Activated CD4-positive, alpha-beta T cell treated with anti-CD3 and anti-CD28 coated beads, Interleukin-2, amount 50 U/mL, for 16 hours (primary cell): ENCODE measurements at places on chromosomes 11 and 22.

DNA sequence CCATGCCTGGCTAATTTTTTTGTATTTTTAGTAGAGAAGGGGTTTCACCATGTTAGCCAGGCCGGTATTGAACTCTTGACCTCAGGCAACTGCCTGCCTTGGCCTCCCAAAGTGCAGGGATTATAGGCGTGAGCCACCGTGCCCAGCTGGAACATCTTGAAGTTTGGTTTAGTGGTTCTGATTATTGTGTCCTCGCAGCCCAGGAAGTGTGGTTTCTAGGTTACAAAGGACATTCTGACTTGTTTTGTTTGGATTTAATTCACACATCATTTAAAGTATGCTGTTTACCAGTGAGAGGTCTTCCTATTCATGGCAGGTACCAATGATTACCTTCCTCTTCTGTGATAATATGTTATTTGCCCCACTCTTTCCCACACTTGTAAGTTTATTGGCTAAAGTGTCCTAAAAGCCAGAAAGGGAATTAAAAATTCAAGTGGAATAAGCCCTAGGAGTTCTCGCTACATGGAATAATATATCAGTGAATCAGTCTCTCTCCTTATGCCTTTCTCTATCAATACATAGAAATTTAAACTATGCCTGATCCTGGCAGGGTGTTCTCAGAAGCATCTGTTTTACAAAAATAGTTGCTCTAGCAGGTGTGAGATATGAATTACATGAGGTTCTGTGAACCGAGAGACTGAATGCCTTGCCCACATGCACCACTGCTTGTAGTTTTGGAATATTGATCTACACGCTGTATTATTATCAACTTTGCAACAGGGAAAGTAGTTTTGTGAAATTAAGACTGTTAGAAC lies 263.1 kb downstream of the DDX10 start:
- DNase-seq: no peak

- DNase-seq: no peak
Observed at GRCh38 chr22:35732116-35732515, 14.4 kb downstream of the APOL5 start.

GRCh38 chr11:124742555-124742954 lies 2.8 kb downstream of the NRGN start:
- no peak for DNase-seq

DNA sequence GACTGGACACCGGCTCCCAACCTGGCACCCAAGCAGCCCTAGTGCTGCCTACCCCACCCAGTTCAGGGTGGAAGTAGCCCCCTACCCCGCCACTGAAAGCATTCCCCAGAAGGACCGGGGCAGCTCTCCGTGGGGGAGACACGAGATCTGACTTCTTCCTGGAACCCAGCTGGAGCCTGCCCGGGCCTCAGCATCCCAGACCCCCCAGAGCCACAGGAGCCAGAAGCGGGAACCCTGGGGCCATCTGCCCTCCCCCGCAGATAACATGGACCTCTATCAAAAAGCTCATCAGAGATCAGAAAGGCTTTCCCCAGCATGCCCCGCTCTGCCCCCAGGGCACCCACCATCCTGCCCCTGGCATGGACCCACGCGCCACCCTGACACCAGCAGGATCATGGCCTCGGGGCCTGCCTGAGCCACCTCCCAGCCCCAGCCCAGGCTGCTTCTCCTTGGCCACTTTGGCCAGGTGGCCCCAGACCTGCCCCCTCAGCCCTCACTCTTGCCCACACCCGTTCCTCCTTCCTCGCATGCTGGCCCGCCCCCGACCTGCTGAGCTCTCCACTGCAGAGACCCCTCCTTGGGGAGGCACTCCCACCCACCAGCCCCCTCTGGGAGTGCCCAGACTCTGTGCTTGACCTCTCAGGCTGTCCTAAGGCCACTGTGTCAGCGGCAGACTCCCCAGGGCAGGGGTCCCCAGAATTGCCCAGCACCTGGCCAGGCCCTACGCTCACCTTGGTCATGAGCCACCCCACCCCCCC lies 17.1 kb downstream of the WNT7B start:
- DNase-seq: no peak

DNA sequence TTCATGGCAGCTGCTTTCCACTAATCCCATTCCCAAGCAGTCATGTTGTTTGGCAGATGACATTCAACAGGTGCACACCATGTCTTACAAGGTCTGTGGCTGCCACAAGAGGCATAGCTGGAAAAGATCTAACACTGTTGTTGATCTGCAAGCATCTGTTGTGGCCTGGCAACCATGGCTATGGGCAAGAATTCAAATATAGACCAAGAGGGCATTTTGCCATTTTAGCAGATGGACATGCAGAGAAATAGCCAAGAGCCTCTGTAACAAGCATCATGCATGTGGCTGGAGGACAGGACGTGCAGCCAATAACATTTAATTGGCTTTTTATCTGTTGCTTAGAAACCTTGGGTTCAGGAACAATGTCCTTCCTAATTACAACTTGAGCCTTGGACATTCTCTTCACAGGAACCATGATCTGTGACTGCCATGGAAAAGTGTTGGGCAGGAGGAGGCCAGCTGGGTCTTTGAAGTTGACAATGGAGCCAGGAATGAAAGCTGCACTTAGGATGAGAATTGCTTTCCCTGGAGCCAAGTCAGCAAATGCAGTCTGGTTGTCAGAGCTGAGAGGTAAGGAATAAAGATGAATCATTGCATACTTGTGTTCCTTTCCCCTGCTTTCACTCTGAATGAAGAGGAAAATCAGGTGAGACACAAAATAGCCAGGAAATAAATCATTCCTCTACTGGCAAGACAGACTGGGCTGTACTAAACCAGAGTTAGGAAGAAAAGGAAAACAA lies 113.6 kb upstream of the ANO5 start:
- no peak for DNase-seq

DNA sequence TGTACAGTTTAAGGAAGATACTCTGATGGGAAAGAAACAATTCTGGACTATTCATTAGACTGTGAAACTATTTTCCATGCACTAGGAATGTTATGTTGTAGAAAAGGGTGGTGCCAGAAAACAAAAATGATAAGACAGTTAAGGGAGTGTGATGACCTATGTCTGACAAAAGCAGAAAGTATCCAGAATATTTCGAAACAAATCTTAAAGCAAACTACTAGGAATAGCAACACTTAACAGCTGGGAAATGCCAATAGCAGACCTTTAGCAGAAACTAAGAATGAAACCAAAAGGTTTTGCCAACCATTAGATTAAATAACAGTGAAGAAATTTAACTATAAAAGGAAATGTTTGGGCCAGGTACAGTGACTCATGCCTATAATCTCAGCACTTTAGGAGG lies 3.3 kb upstream of the ARHGAP20 start:
- DNase-seq: no peak

DNA sequence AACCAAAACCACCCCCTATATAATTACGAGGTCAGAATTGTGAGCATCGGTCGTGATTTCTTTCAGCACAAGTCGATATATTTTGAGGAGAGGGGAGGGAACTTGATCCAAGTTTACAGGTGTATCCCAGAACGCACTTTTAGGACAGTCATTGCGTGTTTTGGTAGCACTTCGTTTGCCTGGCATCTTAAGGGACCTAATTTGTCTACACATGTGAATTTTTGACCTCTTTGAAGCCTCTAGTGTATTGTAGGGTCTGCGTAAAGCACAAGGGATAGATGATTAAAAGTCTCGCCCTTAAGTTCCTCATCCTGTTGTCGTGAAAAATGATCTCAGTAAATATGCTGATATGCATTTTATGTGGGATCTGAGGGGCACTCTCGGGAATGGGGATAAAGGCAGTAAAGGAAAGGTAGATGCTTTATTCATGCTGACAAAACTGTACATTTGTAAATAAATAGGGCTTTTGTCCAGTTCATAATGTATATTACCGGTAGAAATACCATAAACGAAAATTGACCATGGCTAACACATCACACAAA lies 632 bp upstream of the CCDC34 start:
- DNase-seq: no peak

DNA sequence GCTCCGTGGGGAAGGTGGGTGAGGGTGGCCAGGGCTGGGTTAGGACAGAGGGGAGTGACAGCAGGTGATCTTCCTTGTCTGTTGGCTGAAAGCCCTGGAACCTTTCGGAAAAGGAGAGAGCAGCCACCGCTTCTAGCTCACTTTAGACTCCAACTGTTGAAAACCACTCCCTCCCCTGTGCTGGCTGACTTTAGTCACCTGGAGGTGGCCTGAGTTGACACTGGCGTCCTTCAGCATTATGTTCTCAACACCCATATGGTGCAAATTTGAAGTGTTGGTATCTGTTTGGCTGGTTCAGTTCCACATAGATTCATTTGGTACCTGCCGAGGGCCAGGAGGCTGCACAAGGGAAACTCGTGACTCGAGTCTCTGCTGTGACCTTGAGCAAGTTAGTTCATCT lies 28.8 kb downstream of the ZC3H7B start:
- no peak for DNase-seq

- DNase-seq: no peak
Observed at GRCh38 chr22:49967706-49968208, 7.2 kb downstream of the PIM3 start.

DNA sequence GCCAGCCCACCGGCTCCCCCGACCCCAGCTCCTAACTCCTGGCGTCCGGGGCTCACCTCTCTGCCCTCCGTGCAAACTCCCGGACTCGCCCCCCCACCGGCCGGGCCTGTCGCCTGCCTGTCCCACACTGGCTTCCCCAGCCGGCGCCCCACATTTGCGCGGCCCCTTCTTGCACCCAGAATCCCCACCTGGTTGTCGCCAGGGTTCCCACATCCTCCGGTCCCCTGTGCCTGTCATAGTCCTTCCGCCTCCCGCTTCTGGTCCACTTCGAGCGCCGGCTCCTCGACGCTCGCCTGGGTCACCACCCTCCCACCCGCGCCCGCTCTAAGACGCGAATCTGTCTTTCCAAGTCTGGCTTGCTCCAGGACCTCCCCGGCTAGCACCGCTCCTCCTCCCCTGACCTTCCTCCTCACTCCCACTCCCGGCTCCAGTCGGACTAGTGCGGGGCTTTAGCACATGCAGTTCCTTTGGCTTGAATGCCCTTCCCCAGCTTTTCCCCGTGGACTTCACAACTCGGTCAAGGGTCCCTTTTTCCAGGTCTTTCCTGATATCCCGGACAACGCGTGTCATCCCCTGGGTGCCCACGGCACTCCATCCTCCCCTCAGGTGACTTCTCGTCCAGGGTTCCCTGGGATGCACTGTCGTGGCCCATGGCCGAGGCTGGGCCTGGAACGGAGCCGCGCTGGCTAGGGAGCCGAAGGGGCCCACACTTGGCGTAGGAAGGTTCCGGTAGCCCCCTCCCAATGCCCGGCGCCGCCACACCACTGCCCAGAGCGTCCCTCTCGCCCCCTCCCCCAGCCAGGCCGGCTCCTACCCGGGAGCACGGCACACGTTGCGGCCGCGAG lies 635 bp downstream of the SCARF2 start:
- no peak for DNase-seq

DNA sequence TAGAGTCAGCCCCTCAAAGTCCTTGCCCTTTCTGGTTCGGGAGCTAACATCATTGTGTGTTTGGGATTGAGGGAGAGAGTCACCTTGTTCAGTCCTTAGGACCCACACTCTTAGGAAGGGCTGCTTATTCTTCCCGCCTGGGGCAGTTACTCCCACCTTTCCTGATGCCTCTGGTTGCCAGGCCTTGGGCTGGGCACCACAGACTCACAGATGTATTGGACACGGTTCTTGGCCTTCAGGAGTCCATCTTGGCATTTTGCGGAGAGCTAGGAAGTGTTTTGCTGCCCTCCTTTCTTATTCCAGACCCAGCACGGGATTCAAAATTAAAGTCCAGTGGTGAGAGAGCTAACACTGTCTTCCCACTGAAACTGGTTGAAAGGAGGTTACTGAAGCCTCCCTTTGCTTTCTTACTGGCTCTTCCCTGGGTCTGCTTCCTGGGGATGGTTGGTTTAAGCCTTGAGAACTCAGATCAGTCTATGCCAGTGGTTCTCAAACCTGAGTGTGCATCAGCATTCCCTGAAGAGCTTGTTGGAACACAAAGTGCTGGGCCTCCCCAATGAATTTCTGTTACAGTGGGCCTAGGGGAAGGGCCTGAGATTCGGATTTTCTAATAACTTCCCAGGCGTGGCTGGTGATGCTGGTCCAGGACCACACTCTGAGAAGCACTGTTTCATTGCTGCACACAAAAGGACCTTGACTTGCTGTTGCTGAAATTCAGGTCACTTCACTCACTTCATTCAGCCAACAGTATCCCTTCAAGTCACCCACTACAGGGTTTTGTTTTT lies 1.4 kb downstream of the OSBP2 start:
- DNase-seq: no peak

- no peak for DNase-seq
Observed at GRCh38 chr11:11189506-11189905, 163.5 kb downstream of the CSNK2A3 start.

DNA sequence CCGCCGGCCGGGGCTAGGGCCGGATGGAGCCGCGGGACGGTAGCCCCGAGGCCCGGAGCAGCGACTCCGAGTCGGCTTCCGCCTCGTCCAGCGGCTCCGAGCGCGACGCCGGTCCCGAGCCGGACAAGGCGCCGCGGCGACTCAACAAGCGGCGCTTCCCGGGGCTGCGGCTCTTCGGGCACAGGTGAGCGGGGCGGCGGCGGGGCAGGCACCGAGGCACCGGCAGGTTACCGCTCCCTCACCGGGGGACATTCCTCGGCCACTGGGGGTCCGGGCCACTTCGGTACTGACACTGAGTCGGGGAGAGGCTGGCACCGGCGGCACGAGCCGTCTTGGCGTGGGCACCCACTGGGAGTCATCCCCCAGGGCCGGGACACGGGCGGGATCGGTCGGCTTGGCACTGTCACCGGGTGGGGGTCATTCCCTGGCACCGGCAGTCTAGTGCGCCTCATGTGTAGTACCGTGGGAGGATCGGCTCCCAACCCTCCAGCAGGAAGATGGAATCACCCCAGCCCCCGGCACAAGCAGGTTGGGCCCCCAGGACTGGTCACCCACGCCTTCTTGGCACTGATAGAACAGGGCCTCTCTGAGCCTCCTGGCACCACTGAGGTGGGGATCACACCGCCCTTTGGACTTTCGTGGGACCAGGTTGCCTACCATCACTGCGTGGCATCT lies 511 bp downstream of the DGKZ start:
- no peak for DNase-seq

DNA sequence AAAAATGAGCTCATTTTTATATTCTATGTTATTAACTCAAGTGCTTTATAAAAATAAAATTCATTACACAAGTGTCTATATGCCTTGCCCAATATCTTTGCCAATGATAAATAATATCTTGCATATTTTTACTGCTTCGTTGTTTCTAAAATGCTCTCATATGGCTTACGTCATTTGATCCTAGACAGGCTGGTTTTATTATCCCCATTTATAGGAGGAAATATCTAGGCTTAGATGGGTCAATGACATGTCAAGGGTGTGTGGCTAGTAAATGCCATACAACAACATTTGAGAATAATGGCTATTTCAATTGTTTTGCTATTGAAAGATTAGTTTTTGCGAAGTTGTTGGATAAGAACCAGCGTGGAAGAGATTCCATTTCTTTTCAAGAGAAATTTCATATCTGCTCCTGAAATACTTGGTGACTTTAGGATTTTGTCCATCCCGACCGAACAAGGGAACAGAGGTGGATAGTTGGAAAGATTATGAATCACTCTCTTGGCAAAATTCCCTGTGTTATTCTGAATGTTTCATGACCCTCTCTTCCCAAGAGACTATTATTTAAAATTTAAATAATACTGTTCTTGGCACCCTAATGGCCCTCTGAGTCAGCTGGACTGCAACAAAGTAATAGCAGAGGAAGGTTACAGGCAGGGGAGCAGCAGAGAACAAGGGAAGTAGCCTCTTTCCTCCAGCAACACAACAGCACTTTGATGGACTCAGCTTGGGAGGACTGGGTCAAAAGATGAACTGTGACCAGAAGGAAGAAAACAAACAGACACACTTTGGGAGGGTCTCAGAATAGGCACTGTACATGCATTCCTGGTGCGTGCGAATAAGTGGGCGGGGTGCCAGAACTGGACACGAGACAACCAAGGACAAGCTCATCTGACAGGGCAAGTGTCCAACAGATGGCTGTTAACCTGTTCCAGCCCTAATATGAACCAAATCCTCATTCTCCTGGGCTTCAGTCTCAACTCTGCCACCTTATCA lies 94.5 kb downstream of the ME3 start:
- DNase-seq: no peak
